ENCODE measurements at places on chromosomes 12 and 14.

DNA sequence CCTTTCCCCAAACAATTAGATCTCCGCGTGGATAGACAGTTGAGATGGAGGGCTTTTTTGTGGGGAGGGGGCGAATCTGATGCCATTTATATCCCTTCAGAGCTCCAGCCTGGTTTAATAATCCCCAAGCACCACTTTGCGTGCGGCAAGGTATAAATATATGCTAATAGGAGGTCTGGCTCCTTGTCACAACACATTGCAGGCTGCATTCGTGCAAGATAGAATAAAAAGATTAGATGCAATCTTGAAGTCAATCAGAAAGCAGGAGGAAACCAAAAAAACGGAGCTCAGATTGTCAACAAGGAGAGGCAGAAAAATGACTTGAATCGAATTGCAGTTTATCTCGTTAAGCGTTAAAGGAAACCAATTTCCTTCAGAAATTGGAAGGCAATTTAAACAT is 248.7 kb downstream of the SPTSSA start:
- no peak for DNase-seq

- DNase-seq: no peak
Observed at GRCh38 chr14:53144244-53144643, 8.9 kb downstream of the DDHD1 start.

- no peak for DNase-seq
Observed at GRCh38 chr12:93091886-93092648, 163.0 kb upstream of the EEA1 start.

DNA sequence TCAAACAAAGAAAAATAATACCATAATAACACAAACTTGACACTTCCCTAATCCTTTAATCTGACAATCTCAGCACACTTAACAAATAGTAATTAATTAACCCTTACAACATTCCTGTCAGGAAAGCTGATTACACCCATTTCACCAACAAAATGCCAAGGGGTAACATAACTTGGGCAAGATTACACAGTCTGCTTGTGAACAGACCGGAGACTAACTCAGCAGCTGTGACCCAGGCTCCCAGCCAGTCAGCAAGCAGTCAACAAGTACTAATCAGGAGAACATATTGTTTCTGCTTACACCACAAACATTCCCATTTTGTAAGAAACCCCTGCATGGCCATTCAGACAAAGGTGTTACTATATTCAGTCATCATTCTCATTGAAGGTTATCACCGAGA is 592.5 kb upstream of the FLRT2 start:
- DNase-seq: no peak

- no peak for DNase-seq
Observed at GRCh38 chr14:61474015-61474414, 152.6 kb downstream of the PRKCH start.

DNA sequence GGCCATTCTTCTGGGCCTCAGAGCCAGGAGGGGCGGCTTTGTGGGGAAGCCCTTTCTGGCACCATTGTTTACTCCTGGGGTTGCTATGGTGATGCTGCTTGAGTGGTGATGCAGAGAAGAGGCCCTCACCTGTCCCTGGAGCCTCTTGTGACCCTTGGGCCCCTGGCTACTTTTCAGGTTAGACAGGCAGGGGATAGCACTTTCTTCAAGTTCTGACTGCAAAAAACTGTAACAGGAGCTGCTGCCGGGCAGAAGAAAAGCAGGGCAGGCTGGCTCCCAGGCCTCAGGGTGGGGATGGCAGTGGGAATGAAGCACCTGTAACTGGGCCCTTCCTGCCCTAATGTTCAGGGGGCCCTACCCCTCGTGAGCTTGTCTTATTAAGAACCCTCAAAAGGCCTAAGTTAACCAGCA is at the start of gene TEX52:
Gene TEX52 (minus strand): TSS at position 19 of the 411 bp plus-strand sequence. CDS start 13 bp downstream, at position 6.
- DNase-seq: no peak

DNA sequence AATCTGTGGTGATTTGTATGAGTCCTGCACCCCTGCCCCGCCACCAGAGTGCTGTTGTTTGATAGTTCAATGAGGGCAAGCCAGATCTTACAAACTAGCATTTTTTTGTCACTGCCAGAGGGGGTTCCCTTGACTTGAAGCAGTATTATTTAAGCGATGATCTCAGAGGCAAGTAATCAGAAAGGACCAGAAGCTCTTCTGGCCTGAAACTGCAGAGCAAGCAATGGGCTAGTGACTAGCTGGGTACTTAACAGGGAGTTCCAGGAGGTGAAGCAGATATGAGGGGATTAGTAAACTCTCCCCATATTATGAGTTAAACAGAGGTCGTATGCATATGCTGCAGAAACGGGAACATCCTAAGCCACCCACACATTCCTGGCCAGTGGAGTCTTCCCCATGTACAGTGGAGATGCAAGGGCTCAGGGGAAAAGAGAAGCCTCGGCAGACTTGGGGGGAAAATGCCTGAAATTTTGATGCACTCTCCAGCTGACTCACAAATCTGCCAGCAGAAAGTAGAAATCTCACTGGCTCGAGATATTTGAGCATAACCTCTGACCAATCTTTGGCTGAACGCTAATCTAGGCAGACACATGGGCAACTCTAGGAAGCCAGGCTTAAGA is 8.3 kb upstream of the CRACR2A start:
- DNase-seq: no peak

GRCh38 chr12:121093487-121093891 is 39.2 kb upstream of the P2RX7 start:
- DNase-seq: no peak

All from right forelimb (tissue), 1 donor.